ENCODE measurements at places on chromosomes 11 and 22.

GRCh38 chr11:100459811-100460210 is 227.3 kb upstream of the ARHGAP42 start:
- no peak for DNase-seq

DNA sequence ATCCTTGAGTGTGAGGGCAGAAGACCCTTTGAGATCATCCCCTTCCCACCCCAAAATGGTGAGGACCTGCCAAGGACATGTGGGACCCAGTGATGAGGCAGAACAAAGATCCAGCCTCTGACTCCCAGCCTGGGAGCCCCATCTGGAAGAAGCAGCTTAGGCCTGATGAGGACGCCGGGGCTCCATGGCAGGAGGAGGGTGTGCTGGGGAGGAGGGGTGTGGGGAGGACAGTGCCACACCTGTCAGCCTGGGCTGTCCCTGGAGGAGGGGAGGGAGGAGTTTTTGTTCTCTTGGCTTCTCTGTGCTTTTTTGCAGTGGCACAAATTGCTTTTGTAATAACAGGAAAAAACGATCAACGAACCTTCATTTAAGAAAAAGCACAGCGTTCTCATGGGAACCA is 44.4 kb upstream of the DAGLA start:
- DNase-seq = no peak

DNA sequence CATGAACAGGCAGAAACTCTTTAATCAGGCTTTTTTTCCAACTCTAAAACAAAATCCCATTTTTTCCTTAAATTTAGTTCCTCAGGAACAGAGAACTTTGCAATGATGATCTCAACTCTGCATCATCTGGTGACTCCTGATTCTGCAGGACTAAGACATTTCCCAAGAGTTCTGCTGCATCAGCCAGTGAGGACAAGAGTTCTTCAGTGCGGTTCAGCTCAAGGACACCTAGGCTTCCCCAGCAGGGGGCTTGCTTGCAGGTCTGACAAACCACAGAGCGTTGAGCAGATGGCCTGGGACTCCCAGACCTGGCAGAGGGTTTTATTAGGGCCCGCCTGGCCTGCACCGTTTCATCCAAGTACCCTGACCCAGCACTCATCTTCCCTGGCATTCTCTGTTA is 6.4 kb downstream of the CDCA5 start:
- DNase-seq = no peak

DNA sequence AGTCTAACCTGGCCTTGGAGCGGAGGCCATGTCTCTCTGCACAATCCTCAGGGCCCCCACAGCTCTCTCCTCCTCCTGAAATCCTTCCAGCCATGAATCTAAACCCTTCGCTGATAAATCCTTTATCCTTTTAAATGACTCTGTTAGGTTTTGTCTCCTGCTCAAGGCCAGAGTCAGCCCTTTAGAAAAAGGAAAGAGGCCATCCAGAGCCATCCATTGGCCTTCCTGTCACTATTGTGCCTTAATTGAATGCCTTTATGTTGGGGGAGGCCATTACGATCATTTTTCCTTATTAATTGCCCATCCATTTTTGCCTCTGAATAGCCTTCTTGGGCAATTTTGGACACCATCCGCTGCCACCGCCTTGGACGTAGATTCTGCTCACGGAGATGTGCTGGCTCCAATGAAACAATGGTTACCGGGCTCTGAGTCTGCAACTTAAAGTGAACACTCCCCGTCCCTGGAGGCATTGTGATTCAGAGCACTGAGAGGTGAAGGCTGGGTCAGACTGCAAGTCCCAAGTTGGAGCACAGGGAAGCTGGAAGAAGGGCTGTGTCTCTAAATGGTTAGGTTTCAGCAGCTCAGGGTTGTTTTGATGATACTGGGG is 213.0 kb upstream of the E2F8 start:
- no peak for DNase-seq

- no peak for DNase-seq
These were observed 887.1 kb downstream of the DLG2 start for GRCh38 chr11:84740050-84740449.

DNA sequence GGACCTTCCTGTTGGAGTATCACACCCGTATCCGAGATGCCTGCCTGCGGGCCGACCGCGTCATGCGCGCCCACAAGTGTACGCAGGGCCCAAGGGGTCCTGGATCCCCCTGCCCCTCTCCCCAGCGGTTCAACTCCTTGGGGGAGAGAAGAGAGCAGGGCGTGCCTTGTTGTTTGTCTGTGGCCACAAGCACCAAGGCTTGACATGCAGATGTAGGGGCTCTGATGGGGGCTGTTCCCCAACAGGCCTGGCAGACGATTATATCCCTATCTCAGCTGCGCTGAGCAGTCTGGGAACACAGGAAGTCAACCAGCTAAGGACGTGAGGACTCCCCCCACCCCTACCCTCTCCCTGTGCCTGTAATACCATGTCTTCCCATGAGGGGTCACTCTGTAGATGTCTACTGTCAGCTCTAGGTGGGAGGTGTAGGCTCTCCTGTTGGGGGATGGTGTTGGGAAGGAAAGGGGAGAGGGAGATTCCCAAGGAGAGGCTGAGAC is 6.8 kb downstream of the CFL1 start:
- no peak for DNase-seq

DNA sequence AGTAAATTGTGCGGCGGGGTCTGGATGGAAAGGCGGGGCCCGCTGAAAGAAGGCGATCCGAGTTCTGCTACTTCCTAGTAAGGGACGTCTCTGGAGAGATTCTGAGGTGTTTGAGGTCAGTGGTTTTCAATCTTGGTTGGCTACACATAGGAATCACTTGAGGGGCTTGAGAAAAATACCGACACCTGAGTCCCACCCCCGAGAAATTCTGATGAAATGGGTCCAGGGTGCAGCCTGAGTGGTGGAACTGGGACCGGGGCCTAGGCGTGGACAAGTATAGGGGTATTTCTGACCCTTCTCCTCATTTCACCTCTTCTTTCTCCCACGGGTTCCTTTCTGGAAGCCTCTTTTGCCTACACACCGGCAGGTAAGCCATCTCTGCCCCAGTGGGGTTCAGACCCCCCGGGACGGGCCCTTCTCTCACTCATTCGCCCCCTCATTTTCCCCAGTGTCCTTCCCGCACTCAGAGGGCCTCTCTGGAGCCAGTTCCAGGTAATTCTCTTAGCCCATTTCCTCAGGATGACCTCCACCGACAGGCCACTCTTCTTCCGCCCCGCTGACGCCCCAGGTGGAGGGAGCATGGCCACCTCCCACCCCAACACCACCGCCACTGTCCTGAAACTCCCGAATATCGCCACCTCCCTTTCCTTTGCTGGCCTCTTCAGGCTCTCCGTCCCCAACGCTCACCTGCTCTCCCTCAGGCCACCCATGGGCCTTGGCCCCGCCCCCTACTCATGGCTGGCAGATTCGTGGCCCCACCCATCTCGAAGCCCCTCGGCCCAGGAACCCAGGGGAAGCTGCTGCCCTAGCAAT is 11.8 kb downstream of the ROBO3 start:
- no peak for DNase-seq

- no peak for DNase-seq
These were observed 4.7 kb upstream of the SUSD2 start for GRCh38 chr22:24176630-24177029.

DNA sequence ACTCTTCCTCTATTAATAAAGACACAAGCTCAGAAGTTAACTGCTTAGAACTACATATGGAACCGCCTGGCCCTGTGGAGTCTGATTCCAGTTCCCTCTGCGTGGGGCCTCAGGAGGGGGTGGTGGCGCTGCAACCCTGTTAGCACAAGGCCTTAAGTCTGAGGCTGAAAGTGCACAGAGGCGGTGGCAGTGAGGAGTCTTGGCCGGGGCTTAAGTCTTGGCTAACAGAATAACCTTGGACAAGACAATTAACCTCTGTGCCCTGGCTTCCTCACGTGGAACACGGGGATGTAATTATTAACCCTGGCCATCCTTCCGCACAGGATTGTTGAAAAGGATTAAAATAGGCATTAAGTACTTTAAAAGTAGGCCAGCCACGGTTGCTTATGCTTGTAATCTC is 191.5 kb downstream of the CEP164 start:
- no peak for DNase-seq

DNA sequence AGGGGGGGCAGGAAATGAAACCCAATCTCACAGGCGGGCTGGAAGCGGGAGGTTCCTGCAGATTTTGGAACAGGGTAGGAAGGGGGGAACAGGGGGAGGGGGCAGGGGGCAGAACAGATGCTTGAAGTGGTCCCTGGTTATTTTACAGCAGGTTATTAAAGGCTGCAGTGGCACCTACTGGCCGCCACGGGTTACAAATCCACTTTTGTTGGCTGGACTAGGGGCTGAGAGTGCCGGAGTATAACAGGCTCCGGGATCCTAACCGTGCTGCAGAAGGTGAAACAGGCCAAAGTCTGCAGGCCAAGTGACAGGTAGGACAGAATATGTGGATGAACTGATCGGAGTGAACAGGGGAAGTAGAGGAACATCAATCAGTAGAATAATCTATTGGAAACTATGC is 2.5 kb downstream of the ROBO3 start:
- no peak for DNase-seq

DNA sequence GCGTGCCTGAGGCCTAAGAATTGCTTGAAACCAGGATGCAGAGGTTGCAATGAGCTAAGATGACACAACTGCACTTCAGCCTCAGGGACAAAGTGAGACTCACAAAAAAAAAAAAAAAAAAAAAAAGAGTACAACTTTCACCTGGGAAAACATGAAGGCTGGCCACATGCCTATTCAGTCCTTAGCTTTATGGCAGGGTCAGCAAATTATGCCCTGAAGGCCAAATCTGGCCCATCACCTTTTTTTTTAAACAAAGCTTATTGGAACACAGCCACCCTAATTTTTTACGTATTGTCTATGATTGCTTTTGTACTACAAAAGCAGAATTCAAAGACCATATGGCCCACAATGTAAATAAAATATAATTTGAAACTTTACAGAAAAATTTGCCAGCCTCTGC is 8.2 kb downstream of the FSHB start:
- no peak for DNase-seq

DNA sequence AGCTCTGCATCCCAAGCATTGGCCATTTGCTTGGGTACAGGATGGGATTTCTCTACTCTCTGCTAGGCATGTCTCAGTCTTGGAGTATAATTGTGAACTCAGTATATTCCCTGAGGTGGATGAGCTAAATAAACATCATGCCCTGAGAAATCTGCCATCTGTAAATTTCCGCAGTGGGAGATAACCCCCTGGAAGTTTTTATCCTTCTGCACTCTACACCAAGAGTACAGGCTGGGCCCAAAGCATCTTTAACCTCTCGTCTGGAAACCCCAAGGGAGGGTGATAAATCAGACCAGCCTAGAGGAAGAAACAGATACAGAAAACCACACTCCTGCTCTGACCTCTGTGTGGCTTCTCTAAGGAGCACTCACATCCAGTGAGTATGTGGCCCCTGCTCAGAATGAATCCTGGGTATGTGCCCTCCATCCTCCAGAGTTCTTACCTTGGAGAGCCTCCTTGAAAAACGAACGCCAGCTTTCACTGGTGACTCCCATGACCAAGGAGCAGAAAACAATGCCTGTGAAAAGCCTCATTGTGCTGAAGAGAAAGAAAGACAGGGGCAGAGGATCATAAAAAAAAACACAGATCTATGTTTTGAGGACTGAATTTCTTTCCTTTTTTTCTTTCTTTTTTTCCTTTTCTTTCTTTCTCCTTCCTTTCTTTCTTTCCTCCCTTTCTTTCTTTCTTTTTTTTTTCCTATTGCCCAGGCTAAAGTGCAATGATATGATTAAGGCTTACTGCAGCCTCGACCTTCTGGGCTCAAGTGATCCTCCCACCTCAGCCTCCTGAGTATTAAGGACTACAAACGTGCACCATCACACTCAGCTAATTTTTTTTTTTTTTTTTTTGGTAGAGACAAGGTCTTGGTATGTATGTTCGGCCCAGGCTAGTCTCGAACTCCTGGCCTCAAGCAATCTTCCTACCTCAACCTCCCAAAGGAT is 938 bp downstream of the SAA4 start:
- DNase-seq = no peak

DNA sequence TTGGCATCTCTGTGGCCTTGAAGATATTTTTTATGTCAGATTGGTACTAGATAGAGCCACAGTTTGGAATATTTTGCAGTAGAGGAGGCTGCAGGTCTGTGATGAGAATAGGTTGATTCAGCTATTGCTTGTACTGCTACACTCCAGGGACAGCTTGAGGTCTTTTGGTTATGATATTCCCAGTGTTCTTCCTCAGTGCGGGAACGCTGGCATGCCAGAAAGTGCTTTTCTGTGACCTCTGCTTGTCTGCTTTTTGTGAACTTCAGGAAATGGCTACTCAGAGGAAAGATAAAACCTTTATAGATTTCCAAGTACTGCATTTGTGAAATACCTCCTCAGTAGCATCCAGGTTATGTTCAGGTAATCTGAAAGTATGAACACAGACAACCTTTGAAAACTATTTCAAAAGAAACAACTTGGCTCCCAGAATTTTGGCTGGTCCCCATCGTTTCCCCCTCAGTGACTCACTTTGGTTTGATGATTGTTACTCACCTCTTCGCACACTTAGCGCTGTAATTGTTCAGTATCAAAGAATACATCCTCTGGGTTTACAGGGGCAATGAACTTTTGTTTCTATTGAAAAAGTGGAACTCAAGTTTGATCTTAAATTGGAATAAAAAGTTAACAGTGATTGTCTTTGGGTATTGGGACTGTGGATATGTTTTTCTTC is 191.4 kb downstream of the HIPK3 start:
- no peak for DNase-seq

DNA sequence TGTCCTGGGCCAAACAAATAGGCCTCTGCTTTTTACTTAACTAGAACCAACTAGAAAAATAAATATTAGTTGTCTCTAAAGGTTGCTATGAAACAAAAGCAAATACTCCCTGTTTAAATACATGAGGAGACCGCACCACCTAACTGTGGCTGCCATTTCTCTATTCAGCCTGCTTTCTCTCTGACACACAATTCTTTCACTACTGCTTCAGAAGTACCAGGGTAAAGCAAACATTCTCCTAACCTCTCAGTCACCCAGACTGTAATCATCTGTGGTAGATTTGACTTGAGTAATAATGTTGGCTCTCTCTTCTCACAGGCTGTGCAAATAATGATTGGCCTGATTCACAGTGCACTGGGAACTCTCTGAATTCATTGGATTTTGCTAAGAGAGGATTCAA is 41.0 kb upstream of the MS4A8 start:
- no peak for DNase-seq

DNA sequence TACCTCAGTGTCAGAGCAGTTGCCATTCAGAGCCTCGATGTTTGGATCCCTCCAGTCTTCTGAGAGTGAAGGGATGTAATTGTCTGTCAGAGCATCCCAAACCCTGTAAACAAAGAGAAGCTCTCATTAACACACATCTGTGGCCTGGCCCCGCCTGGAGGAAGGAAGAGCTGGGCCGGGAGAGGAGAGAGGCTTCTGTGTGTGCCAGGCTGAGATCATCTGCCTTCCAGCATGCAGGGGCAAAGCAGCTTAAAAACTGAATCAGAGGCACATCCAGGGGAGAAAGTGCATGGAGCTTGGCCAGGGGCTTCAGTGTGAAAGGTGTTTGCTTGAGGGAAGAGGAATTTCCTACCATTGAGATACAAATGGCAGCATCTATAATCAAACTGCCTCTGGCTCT is 14.5 kb downstream of the FEZ1 start:
- no peak for DNase-seq

Measured in stimulated activated CD4-positive, alpha-beta T cell treated with anti-CD3 and anti-CD28 coated beads, Interleukin-15, amount 100 ng/mL, for 1 hour (primary cell).